HCEC 1CT (cell line): ENCODE measurements at places on chromosomes 16 and 17.
A peak's percentile ranks its signal among the peaks of the same experiment; 100 is the strongest.

- no peak for DNase-seq
Measured at GRCh38 chr16:14069818-14070217, 1.3 kb upstream of the MRTFB start.

GRCh38 chr16:5428932-5429331 is 331.3 kb upstream of the EEF2KMT start:
- DNase-seq, result no peak

DNA sequence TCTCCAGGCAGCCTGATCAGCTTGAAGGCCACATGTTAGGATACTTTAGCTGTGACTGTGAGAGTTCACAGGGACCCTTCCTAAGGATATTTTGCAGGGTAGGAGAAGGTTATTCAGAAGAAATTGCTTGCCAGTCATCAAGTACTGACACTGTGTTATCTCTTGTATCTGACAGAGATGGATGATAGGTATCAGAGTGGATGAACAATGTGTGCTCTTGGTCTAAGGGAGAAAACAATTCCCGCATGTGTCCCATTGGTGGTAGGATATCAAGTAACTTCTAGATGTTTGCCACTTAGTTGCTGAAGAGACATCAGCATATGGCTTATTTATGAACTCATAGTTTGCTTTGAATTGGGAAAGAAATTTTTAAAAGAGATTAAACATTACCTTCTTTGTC is 219.3 kb downstream of the SPECC1 start:
- no peak for DNase-seq

DNA sequence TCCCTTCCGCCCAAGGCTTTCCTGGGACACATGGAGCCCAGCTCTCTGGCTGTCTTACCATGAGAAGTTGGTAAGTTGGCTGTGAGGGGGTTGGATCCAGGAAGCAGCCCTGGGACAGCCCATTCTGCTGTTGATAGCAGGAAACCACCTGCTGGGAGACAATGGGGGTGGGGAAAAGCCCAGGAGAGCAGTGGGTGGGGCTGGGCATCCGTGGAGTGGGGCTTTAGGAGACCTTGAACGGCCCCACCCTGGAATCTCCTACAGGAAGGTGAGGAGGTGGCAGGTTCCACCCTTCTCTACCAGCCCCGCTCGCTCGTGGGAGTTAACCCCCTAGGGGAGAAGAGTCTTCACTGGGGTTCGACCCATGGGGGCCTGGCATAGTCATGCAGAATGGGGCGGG is 5.8 kb downstream of the TMEM92 start:
- no peak for DNase-seq

DNA sequence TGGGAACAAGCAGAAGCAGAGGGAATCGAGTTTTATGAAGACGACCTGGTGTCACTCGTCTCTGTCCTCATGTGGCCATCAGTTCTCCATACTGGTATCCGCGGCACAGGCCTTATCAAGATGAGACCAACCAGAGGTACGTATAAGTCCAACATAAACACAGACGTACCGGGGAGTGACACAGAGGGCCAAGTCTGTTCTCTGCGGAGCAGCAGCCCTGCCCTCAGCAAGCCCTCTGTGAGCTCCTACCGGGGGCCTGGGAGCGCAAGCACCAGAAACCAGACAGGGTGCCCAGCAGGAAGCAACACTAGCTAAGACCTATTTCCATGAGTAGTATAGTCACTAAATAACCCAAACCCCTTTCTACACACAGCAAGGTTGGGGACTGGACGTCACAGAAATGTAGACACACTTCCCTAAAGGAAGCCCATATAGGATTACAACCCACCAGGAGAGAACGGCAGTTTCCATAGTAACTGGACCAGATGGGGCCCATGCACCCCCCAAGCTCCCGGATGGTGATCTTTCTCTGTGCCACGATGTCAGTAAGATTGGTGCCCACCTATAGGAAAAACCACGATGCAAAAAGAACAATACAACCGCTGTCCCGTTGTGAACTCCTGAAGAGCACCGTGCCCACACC is 911 bp downstream of the ARL16 start:
- no peak for DNase-seq

- no peak for DNase-seq
Measured at GRCh38 chr16:89417352-89417751, 73.0 kb downstream of the ANKRD11 start.

DNA sequence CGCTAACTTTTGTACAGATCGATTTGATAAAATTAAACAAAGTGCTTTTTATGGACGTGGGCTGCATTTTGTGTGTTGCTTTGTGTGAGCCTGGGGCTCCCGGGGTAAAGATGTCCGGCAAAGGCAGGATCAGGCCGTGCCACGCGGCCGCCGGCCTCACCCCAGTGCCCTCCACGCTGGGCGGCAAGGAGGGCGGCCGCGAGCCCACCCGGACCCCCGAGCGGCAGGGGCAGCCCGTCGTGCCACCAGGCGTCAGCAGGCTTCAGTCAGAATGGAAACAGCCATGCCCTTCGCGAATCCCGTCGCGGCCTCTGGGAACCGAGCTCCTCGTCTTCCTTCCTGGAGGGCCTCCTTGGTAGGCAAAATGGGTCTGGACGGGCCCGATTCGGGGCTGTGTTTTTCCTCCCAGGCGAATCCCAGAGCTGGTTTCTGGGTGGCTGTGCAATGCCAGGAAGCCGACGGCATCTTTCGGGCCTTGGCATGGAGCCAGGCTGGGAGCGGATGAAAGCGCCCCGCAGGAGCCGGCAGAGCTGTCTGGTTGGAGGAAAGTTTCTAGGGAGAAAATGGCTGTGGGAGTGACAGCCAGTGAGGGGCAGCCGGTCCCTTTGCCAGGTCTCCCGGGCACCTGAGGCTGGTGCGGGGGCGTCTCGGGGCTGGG is 5.5 kb downstream of the SOX8 start:
- no peak for DNase-seq

DNA sequence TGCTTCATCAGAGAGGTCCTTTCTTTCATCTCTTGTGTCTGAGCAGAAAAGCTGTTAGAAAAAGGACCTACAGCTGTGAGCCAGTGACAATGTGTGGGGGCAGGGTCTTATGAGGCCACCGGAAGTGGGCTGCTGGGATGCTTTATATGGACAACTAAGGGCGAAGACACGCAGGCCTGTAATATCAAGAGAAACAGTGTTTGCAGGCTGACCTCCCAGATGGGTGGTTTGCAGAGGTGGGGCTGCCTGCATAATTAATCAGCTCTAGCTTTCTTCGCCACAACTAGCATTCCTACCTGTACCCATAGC is 30.4 kb upstream of the SALL1 start:
- no peak for DNase-seq

DNA sequence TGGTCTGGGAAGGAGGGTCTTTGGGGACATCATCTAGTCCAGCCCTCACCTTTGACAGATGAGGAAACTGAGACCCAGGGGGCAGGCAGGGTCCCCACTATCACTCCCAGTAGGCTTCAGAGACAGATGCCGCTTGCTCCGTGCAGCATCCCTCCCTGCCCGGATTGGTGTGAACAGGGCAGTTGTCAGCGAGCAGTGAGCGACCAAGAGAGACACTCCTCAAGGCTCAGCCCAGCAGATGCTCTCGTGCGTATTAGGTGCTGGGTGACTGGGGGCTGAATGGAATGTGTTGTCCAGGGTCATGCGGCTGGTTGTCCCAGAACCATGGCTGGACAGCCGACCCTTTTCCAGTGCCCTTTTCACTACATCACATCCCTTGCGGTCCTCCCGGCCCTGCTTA is 49.0 kb downstream of the MPRIP start:
- DNase-seq, result no peak

DNA sequence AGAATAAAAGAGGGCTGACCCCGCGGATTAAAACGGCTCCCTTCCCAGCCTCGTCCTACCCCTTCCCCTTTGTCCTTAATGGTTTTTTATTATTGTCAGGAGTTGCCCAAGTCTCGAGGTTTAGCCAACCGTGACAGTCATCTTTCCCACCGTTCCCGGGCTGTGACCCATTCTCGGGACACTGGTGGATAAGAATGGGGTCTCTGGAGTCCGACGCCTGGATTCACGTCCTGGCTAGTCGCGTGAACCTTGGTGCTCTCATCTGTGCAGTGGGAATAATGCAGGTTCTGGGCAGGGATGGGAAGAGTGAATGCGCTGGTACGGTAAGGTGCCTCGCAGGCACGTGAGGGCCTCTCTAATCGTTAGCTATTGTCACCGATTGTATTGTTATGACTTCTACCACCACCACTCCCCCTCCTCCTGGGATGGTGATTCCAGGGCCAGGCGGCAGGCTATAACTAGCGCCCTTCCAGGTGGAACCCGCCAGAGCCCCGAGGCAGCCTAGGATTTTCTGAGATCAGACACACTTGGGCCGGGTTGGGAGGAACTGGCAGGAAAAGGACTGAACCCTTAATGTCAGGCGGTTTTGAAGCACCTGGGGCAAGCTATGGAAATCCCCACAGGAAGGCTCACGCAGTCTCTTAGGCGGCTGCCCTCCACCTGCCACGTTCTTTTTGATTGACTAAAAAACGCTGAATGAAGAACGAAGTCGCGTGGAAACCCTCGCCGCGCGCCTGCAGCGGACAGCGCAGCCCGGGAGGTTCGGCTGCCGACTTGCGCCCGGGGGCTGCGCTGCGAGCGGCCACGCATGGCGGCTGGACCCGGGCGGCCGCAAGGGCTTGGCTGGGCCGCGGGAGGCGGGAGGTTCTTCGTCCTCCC is 2.7 kb downstream of the HS3ST3B1 start:
- DNase-seq, result no peak

GRCh38 chr17:29625037-29625750 is 2.5 kb upstream of the CORO6 start:
- peak; percentile 36 for DNase-seq

DNA sequence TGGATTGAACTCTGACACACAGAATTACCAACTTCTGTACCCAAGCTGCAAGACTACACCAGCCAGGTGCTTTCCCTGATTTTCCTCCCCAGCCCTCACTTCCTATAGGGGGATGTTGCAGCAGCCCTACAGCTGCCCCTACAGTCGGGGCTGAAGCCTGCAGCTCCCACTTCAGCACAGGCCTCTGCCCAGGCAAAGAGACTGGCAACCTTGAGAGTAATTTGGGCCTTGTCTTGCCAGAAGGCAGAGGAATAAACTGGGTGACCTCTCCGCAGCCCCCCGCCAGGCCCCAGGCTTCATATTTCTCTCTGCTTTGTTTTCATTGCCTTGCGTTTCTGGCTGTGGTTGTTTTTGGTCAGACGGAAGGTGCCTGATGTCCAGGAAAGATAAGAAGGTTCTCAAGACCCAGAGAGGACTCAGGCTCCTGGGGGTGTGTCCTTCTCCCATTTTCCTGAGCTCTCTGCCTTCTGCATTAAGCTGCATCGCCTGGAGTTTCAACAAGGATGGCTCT is 32.0 kb downstream of the SLC6A4 start:
- DNase-seq, result no peak

DNA sequence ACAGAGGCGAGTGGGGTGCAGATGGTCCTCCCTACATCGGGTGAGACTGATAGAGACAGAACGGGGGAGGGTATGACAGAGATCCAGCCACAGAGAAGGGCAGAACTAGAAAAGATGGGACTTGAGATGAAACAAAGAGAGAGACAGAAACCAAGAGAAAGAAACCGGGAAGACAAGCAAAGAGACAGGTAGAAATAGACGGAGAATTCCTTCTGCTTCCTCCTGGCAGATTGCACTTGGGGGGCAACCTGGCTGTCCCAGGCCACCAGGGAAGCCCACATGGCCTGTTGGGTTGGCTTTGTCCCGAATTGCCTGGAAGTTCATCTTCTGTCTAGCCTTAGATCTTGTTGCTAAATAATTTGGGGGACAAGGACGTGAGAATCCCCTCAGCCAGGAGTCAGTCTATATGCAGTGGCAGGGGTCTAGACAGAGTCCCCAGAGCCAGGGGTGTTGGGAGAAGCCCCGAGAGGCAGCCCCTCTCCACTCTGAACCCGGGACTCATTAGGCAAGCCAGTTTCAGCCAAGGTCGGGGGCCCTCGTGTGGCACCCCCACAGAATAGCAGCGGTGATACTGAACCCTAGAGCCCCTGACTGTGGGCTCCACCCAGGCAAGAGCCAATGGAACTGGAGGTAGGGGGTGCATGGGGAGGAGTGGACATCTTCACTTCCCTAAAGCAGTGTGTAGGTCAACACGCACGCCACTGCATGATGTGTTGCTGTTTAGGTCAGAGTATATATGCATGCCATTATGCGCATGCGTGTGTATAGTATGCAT is 627 bp upstream of the TSPOAP1 start:
- no peak for DNase-seq

- no peak for DNase-seq
Measured at GRCh38 chr16:27429330-27429871, 27.4 kb downstream of the IL21R start.

DNA sequence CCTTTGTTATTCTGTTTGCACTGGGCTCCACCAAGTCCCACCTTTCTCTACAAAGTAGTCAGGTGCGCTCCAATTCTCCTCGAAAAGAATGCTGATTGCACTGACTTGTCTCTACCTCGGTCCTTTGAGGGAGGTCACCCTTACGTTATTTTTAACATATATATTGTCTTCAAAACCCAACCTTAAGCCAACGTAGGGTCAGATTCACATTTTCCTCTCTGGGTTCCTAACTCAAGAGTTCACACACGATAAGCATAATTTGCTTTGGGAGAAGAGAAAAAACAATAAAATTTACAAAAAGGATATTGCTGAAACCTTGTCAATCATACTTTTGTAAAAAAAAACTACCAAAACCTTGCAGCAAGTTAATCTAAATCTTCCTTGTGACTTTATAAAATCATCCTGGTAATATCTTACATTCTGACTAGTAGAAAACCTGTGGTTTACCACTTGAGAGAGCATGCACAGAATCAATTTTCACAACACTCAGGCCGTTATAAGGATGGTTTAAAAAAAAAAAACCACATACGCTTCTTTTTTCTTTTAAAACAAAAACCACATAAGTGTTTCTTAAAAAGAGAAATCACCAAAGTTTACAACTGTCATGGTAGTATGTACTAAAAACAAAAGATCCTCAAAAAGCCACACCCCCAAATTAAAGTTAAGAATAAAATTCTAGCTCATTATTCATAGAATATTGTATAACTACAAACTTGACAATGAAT is 72.2 kb upstream of the TRAP1 start:
- no peak for DNase-seq

GRCh38 chr17:16470265-16470664 is 21.7 kb downstream of the LRRC75A start:
- no peak for DNase-seq

DNA sequence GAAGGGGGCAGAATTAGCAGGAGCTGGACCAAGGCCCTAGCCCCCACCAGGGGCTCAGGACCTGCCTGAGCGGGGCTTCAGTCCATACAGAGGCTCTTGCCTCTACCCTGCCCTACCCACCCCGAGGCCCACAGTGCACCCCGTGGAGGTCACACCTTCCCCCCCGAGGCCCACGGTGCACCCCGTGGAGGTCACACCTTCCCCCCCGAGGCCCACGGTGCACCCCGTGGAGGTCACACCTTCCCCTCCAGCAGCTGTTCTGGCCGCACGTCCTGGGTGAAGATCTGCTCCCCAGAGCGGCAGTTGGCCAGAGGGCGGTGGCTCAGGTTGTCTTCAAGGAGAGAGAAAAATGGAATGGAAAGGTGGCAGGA is 11.4 kb downstream of the CASKIN2 start:
- no peak for DNase-seq
